OCI-LY7 (cell line): ENCODE measurements at places on chromosomes 13 and 19. TPM values are rescaled to one million over a fixed set of nuclear protein-coding genes. Genes with fewer than 3 reads are reported as not detected.

DNA sequence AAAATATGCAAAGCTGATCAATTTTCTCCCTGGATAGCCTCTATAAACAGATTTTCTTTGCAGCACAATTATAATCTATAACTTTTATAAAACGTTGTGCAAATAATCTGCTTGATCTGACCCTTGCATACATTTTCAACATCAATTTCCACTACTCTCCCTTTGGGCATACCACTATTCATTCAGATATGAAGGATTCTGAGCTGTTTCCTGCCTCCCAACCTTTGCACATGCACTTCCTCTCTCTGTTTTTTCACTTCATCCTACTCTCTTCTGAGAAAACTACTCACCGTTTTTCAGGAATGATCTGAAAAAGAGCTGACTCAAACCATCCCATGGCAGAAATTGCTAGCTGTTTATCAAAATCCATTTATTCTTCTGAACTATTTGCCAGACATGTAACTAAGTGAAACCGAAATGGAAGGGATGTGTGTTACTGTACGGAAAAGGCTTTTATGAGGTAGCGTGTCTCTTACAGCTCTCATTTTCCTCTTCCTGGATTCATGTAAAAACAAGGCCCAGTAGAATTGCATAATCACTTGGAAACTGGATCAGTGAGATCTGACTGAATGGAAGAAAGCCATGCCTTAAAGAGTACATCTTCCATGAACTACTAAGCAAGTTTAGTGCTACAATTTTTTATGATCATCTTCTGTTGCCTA, 1447.3 kb upstream of the MIR17HG start:
- no peak for DNase-seq

LGALS7B gene
- total RNA-seq = not detected in 2 replicates

DNA sequence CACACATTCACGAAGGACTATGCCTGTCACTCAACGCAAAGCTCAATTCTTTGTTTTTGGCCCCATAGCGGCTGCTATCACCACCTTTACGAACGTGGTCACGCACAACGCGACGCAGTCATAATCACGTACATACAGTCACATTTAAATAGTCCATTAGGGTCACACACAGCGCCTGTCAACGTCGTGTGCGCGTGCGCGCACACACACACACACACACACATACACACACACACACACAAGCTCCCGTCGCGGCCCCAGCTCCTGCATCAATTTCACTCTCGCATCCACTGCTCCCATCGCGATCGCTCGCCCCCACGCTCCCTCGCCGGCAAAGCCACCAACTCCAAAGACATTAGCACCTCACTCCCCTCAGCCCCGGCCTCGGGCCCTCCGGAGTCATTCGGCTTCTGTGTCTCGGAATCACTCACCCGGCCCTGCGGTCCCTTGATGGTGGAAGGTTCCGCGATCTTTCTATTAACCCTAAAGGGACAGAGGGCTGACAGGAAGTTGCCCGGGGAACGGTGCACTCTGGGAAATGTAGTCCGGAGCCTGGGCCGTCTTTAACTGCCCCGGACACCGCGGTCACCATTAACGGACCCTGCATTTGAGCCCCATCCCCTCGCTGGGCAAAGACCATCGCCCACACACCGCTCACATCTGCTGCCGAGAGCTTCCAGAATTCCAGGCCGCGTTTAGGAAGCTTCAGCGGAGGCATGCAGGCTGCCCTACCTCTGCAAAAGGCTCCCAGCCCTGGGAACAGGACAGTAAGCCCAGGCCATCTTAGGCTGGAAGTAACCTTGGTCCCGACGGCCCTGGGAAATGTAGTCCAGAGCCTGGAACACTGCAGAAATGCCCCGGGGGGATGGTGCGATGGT, at the start of gene ZNF790:
Gene ZNF790, minus strand, starts transcription at position 482 of the 878 bp plus-strand sequence. CDS start 12,768 bp downstream, outside the sequence.
- no peak for DNase-seq

ZNF575 gene
- 2.0 and 2.7 TPM in 2 replicates for total RNA-seq

GRCh38 chr13:48816700-48817099, 159.0 kb upstream of the FNDC3A start:
- DNase-seq = no peak

DNA sequence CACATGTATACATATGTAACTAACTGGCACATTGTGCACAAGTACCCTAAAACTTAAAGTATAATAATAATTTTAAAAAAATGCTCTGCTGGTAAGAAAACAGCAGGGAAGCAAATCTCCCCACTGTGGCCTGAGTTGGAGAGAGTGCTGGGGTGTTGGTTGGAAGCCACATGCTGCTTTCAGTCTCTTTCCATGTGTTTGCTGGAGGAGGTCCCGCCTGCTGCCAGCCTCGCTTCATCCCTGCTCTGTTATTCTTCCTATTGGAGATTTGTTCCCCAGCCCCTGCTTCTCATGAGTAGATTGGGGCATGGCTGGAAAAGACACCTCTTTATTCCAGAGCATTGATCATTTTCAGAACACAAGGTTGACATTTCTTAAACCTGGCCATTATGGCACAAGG, 230.5 kb downstream of the FGF9 start:
- DNase-seq = no peak

DNA sequence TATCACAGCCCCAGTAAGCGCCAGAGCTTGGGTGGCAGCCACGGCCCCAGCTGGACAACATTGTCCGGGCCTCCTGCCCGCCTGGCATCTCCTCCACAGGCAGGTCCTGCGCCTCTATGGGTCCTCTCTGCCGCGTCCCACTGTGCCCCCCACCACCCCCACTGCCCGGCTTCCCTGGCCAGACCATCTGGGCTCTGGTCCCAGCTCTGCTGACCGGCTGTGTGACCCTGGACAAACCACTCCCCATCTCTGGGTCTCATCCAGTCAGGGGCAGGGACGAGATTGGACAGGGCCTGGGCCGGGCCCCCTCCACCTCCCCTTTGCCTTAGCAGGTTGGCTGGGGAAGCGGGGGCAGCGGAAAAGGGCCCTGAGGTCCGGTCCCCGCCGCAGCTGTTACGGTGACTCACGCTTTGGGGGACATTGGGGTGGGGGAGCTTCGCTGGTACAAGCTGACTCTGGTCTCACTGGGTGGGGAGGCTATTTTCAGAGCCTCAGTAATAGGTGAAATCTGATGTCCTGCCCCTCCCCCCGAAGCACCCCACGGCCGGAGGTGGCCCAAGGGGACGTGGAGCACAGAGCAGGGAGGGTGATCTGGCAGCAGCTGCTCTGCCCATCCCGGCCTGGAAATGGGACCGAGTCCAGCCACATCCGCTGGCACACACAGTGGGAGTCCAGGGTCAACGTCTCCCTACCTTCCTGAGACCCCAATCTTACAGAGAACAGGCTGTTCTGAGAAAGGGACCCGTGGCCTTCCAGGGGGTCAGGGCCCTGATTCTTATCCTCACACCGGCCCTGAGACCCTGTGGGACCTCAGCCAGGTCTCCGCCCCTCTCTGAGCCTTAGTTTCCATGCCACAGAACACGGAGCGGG, 9.1 kb downstream of the NFIC start:
- no peak for DNase-seq

DNA sequence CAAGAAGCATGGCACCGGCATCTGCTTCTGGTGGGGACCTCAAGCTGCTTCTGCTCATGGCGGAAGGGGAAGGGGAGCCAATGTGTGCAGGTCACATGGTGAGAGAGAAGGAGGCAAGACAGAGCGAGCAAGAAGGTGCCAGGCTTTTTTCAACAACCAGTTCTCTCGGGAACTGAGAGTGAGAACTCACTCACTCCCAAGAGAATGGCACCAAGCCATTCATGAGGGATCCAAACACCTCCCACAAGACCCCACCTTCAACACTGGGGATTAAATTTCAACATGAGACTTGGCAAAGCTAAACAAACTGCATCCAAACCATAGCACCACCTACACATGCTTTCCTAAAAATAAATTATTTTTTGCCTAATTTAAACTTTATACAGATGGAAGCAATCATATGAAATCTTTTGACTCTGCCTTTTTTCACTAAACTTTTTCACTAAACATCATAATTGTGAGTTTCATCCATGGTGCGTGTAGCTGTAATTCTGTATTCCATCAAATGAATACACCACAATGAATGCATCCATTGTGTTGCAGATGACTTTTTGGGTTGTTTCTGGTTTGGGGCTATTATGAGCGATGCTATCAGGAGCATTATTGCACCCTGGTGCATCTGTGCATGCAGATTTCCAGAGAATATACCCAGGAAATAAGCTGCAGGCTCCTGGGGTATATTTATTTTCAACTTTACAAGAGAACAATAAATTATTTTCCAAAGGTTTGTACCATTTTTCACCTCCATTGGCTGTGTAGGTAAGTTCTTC, 14.6 kb upstream of the IPO5 start:
- DNase-seq = no peak

LIPE gene
- 35.6 and 39.3 TPM in 2 replicates for total RNA-seq

- DNase-seq = peak; percentile 45
These were observed 30.0 kb downstream of the CEACAM1 start for GRCh38 chr19:42498169-42498757.

DNA sequence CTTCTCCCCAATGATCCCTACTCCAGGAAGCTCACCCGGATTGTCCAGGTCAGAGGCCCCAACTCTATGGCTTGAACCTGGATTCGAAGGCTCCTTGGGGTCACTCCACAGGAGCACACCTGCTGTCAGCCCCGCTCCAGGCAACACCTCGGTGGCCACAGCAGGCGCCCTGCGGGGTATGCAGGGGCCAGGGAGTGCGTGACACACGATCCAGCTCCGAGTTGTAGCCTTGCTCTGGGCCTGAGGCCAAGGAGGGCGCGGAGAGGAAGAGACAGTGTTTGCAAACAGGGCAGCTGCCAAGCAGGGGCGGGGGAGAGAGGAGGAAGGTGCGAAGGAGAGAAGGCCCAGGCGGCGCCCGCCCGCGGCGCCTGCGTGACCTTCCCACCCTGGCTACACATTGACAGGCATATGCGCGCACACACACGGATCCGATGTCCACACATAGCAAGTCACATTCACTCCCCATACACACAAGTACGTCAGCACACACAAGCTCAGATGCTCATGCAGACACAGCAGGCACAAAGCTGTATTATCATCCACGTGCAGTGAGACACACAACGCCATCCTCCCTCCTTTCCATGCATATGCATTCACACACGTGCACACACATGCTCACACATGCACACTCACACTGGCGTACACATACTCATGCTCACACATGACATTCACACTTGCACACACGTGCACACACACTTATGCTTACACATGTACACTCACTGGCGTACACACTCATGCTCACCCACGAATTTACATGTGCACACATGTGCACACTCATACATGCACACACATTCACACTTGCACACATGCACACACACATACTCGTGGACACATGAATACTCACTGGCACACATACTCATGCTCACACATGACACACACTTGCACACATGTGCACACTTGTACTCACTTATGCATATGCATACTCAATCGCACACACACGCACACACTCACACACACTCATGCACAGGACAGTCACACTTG, 10.4 kb downstream of the SBK2 start:
- no peak for DNase-seq

DMRTC2 gene
- not detected in 2 replicates for total RNA-seq

GRCh38 chr19:38190061-38190460, 34.0 kb downstream of the DPF1 start:
- DNase-seq = no peak

- no peak for DNase-seq
These were observed 466.7 kb downstream of the TSHZ3 start for GRCh38 chr19:30882411-30883005.

- no peak for DNase-seq
These were observed 33.9 kb upstream of the CEACAM8 start for GRCh38 chr19:42628411-42629140.

TNFSF13B gene
- not detected in 2 replicates for total RNA-seq

GRCh38 chr13:75309981-75310580, 171.9 kb downstream of the TBC1D4 start:
- DNase-seq = no peak

GRCh38 chr19:38291855-38292254, 12.2 kb upstream of the C19orf33 start:
- no peak for DNase-seq
